ENCODE measurements at places on chromosomes 12 and 14.

GRCh38 chr14:36981832-36982529 is 190.4 kb downstream of the SLC25A21 start:
- H3K4me1 ChIP-seq, result no peaks in the 10 kb centered on the region
- no peaks in the 10 kb centered on the region for H3K36me3 ChIP-seq
- no peak overlapping the region for H3K27ac ChIP-seq
- DNase-seq, result no peak
- no peak overlapping the region for H3K4me3 ChIP-seq

DNA sequence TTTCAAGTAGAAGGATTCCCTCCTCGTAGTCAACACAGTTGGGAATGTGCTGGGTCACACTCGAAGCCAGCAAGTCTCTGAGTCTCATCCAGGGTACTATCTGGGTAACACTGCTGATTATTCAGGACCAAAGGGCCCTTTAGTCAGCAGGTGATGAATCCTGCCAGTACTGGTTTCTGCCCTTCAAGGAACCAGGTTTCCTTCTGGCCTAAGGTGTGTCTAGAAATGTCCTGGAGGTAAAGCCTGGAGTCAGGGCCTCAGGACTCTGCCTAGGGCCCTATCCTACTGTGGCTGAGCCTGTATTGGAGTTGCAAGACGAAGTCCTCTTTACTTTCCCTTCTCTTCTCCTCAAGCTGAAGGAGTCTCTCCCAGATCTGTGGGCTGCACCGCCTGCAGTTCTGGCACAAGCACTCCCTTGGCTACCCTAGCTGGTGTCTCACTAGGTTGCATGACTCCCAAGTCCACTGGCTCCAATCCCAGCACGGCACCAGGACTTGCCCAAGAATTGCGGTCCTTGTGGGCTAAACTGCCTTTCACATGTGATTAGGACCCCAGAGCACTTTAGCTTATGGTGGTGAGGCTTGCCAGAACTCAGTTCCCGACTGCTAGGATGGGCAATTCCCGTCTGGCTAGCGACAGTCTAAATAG is 193.7 kb upstream of the PDE3A start:
- no peak overlapping the region for H3K4me3 ChIP-seq
- H3K27me3 ChIP-seq, result no peaks in the 10 kb centered on the region
- H3K4me1 ChIP-seq, result no peaks in the 10 kb centered on the region
- no peaks in the 10 kb centered on the region for H3K36me3 ChIP-seq

DNA sequence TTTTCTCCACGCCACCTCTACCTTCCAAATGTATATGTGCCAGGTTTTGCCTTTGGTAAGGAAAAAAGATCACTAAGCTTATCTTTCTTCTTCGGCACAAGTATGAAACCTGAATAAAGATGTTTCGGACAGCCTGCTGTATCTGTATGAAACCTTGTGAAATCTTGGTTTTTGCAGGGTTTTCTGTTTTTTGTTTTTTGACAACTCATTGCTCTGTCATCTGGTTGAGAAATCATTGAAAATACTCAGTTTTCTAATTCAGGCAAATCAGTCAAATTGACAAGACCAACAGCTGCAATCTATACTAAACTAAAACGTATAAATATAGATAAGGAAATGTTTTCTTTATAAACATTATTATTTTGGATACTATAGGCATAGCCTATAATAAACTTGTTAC is 63.1 kb upstream of the FGD4 start:
- no peaks in the 10 kb centered on the region for H3K4me1 ChIP-seq
- H3K4me3 ChIP-seq, result no peak overlapping the region
- H3K27ac ChIP-seq, result no peak overlapping the region
- no peak for DNase-seq
- peaks cover 24% of the 10 kb centered on the region for H3K36me3 ChIP-seq

DNA sequence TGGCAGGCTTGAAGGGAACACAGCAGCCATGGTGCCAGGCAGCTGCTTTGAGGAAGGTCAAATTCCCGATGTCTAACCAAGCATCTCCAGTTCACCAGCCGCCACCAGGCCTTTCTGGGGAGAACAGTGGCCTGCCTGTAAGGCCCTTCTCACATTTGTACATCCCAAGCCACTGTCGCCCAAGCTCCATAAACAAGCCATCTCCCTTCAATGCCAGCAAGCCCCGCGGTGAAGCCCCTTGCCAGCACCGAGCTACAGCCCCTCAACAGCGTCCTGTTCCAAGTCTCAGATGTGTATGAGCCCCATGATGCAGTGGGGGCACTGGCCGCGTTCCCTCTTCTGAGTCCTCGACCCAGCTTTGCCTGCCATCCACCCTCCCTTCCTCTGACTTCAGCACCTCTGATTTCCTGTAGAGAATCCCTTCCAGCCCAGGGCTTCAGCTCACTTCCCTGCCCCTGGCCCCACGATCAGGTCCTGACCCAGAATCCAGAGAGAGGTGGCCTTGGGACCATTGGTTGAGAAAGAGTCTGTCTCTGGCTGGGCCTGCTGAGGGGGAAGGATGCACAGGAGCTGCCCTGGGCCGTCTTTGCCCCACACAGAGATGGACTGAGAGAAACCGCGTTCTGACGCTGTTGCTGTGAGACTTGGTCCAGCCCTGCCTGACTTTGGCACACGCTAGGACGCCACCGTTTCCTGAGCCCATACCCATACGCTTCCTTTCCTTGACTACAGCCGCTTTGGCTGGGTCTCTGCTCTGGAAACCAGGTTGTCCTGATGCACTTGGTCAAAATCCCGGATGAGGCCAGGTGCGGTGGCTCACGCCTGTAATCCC is 1.9 kb upstream of the MMP17 start:
- peak overlapping the region; percentile 68 for H3K4me3 ChIP-seq
- H3K27ac ChIP-seq, result no peak overlapping the region
- DNase-seq, result no peak
- no peaks in the 10 kb centered on the region for H3K36me3 ChIP-seq

DNA sequence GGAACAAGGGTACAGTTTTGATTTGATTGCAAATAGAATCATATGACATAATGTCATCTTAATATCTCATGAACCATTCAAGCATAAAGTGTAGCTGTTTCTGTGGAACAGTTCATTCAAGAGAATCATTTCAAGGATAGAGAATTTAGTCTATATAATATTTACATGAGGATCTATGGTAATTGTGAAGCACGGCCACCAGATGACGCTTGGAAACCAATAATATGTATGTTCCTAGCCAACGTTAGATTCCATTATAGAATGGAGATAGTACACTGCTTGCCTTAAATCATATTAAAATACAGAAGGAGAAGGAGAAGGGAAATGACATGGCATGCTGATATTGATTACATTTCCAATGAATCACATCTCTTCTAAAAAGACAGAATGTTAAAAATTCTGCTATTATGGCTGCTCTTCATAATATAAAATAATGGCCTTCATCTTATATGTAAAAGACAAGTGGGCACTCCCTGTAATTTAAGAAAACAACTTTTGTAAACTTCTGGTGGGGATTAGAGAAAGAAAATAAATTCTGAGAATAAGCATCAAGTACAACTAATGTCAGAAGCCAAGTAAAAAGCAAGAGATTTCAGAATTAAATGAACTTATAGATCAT is 351.0 kb downstream of the NAV3 start:
- no peak overlapping the region for H3K4me3 ChIP-seq
- H3K27ac ChIP-seq, result no peak overlapping the region
- no peaks in the 10 kb centered on the region for H3K4me1 ChIP-seq
- no peak for DNase-seq

GRCh38 chr14:102201353-102201738 is 61.6 kb downstream of the WDR20 start:
- no peak for DNase-seq
- peak overlapping the region; percentile 31 for H3K4me3 ChIP-seq
- no peak overlapping the region for H3K27ac ChIP-seq
- H3K27me3 ChIP-seq, result no peaks in the 10 kb centered on the region

DNA sequence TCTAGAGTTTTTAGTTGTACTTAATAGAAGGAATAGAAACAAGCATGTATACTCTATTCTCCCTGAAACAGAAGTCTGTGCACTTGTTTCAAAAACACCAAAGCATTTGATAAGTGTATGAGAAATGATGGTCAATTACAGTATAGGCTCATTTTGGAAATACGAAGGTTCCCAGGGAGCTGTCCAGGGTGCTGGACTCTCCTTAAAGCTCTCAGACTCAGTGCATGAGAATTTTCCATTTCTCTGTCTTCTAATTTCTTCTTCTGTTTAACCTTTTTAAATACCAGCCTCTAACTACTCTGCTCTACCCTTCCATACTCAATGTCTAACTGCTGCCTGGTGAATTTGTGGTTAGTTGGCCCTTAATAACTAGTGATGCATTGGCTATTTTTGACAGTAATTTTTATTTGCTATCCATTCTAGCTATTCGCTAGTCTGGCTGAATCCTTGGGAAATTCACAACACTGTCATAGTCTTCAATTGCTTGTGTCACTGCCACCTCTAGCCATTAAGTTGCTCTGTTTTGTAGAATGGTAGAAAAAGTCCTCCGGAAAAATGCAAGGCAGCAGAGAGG is 229.2 kb downstream of the NRXN3 start:
- no peaks in the 10 kb centered on the region for H3K36me3 ChIP-seq
- no peak for DNase-seq
- H3K27me3 ChIP-seq, result peaks cover 17% of the 10 kb centered on the region
- H3K4me1 ChIP-seq, result peaks cover 8% of the 10 kb centered on the region

GRCh38 chr14:68634332-68634731 is 158.5 kb downstream of the ZFP36L1 start:
- no peak overlapping the region for H3K27ac ChIP-seq
- DNase-seq, result no peak
- H3K36me3 ChIP-seq, result no peaks in the 10 kb centered on the region
- no peak overlapping the region for H3K4me3 ChIP-seq
- H3K27me3 ChIP-seq, result no peaks in the 10 kb centered on the region
- H3K4me1 ChIP-seq, result peaks cover 8% of the 10 kb centered on the region

GRCh38 chr12:116143909-116144308 is 133.6 kb downstream of the MED13L start:
- no peaks in the 10 kb centered on the region for H3K27me3 ChIP-seq
- H3K36me3 ChIP-seq, result peaks cover 2% of the 10 kb centered on the region
- peak overlapping the region; percentile 39 for H3K27ac ChIP-seq

GRCh38 chr12:227923-228845 is 14.2 kb upstream of the SLC6A12 start:
- H3K4me3 ChIP-seq, result no peak overlapping the region
- H3K27me3 ChIP-seq, result peaks cover 7% of the 10 kb centered on the region
- no peaks in the 10 kb centered on the region for H3K4me1 ChIP-seq
- no peak overlapping the region for H3K27ac ChIP-seq

DNA sequence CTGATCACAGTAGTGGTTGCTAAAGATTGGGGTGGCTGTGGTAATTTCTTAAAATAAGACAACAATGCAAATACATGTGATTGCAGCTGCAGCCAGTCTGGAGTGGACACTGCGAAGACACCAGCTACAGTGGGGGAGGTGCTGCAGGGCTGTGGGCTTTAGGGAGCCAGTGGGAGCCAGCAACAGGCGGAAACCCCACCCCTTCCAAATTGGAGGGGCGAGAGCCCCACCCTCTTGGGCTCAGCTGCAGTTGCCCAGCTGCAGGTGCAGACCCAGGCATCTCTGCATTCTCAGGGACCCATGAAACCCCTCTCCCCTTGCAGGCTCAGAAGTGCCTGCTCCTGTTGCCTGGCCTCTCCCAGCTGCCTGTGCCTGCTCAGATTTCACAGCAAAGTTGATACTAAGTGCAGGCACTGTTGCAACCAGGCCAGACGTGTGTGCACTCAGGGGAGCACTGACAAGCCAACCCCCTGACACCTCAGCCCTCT is 104.8 kb downstream of the MYF5 start:
- no peak overlapping the region for H3K27ac ChIP-seq
- no peaks in the 10 kb centered on the region for H3K4me1 ChIP-seq
- no peak overlapping the region for H3K4me3 ChIP-seq
- no peak for DNase-seq

DNA sequence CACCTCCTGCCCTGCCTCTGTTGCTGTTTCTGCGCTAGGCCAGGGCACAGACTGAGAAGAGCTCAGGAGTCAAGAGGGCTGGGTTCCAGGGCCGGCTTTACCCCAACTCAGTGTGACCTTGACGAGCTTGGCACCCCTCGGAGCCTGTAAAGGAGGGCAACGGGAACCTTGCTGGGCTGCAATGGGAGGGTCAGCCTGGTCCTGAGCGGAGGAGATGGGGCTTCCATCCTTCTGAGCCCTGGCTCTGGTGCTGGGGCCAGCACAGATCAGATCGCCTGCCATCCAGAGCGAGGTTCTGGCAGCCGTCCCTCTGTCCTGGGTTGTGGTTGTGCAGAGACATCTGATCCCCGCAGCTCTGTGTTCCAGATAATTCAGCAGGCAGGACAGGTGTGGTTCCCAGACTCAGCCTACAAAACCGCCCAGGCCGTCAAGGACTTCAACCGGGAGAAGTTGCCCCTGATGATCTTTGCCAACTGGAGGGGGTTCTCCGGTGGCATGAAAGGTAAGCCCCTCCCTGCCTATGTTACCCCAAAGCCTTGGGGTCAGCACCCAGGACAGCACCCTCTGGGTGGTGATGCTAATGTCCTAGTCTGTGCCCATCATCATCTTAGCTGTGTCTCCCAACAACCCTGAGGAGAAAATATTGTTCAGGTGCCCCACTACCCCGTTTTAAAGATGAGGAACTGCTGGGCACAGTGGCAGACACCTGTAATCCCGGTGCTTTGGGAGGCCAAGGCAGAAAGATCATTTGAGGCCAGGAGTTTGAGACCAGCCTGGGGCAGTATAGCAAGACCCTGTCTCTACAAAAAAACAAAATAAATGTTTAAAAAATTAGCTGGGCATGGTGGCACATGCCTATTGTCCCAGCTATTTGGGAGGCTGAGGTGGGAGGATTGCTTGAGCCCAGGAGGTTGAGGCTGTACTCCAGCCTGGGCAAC is 50.2 kb downstream of the FOXN4 start:
- H3K27me3 ChIP-seq, result no peaks in the 10 kb centered on the region
- no peak for DNase-seq
- no peaks in the 10 kb centered on the region for H3K4me1 ChIP-seq
- no peak overlapping the region for H3K27ac ChIP-seq

DNA sequence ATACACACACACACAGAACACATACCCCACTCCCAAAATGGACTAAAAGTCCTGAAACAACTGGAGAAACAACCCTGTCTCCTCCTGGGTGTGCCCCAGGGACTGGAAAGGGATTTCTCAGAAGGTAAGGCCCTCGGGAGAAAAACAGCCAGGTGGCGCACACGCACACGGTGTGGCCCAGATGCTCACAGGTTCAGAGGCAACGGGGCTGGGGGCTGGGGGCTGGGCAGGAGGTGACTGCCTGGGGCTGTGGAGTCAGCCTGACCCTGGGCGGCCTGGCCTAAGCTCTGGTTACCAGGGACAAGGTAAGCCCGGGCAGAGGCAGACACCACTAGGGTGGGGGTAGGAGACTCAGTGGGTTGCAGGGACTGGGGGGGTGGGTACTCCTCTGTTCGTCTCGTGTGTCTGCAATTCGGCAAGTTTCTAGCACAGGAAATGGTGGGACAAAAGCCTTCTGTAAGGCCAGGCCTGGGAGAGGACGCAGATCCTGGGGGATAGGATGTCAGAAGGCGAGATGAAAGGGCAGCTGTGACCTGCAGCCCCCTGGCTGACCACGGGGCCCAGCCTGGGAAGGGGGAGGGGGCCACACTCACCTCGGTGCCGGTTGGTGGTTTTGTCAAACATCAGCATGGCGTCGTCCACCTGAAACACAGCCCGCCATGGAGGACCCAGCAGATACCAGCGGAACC is 10.4 kb downstream of the MSI1 start:
- H3K36me3 ChIP-seq, result no peaks in the 10 kb centered on the region
